ENCODE measurements at places on chromosomes 2 and 18.
A peak's percentile ranks its signal among the peaks of the same experiment; 100 is the strongest.

- DNase-seq = no peak
Observed at GRCh38 chr2:205070889-205071288, 525.6 kb downstream of the PARD3B start.

DNA sequence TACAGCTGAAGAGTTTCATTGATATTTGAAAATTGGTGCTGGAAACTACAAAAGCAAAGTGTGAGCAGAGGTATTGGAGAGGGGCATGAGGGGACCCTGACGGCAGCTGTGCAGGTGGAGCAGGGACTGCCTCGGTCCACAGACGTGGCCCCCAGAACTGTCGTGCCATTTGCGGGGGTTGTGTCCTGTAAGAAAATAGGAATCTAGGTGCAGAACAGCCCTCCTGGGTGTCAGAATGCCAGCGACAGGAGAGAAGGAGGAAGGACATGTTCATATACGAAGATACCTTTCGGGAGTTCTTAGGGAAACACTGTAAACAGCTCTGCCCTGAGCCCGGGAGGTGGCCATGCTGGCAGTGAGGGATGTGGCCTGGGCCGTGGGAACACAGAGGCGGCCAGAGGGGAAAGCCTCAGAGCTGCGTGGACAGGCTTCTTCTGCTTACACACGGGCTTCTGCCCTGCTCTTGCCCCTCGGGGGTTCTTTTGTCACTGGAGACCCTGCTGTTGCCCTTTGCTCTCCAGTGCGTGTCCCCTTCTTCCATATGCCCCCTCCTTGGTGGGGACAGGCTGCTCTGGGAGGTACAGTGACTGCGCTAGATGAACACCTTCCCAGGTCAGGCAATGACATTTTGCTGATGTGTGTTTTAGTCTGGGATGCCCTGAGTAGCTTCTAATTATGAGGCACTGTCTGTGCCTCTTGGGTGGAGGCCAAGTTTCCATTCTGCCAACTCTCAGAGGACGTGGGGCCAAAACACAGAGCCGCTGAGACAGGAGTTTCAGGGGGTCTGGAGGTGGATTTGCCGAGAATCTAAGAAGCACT, 81.9 kb upstream of the TXNDC2 start:
- peak; percentile 65 for DNase-seq

DNA sequence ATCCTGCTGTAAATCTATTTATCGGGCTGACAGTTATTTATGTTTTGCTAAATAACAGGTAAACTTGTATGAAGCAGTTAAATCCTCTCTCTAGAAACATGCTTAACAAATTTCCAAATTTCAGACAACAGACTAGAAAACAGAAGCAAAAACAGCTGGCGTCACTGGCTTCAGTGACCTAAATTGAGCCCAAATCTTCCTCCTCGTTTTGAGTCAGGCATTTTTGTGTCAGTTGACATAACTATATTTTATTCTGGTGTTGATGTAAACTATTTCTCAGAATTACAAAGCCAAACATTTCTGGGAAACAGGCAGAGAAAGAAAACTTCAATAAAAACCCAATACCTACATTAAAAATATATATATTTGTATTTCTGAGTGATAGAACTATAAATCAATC, 21.7 kb downstream of the RBMS1 start:
- DNase-seq = no peak

DNA sequence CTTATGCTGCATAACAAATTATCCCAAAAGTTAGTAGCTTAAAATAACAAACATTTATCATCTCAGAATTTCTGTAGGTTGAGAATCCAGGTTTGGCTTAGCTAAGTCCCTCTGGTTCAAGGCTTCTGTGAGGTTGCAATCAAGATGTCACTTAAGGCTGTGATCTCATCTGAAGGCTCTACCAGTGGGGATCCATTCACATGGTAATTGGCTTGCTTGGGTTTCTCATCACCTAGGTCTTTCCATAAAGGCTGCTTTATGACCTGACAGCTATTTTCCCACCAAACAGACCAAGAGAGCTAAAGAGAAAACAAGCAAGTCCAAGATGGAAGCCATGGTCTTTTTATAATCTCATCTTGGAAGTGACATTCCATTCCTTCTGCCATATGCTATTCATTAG, 137.3 kb downstream of the DTNA start:
- DNase-seq = no peak

DNA sequence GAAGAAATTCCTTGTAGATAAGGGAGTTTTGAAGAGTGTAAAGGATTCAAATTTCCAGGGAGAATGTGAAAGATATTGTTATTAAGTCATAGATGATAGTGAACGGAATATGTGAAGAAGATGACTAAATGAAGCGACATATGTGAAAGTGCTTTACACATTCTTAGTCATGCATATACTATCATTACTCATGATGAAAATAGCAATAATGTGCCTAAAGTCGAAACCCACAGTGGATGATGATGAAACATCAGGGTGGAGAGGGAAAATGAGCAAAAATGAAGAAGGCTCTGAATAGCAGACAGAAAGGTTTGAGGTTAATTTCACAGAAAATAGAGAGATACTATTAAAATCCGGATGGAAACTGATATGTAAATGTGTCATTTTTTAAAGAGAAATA, 1237.1 kb downstream of the LRP1B start:
- no peak for DNase-seq

DNA sequence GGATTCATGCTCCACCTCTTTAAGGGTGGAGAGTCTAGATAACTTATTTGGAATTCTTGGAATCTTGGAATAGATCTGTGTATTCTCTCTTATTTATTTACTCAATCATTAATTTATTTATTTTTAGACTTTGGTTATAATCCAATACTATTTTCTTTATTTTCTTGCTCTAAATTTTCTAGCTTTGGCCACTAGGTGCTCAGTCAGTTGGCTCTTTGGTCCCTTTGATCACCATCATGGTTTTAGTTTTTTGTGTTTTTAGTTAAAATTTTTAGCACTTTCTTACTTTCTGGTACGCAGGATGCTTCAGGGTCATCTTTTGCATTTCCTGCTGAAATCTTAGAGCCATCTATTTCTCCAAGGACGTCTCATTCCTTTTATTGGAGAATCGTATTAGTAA, 5.2 kb upstream of the PLEK start:
- DNase-seq = no peak

DNA sequence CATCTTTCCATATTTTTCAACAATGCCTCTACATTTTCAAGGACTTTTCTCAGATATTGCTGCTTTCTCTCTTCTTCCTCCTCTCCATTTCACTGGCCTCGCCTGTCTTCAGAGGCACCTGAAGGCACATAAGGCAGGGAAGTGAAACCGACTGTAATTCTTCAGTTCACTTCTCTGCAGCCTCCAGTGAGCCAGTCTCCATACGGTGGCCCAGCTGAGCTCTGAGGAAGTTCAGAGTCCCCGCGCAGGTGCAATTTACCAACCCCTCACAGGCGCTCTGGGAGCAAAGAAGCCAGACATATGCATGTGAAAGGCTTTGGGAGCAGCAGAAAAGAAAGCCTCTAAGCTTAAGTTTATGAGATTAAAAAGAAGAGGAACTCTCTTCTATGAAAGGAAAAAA, 12.4 kb downstream of the KLHL14 start:
- no peak for DNase-seq

GRCh38 chr18:79875531-79875919, 75.9 kb downstream of the SLC66A2 start:
- no peak for DNase-seq

DNA sequence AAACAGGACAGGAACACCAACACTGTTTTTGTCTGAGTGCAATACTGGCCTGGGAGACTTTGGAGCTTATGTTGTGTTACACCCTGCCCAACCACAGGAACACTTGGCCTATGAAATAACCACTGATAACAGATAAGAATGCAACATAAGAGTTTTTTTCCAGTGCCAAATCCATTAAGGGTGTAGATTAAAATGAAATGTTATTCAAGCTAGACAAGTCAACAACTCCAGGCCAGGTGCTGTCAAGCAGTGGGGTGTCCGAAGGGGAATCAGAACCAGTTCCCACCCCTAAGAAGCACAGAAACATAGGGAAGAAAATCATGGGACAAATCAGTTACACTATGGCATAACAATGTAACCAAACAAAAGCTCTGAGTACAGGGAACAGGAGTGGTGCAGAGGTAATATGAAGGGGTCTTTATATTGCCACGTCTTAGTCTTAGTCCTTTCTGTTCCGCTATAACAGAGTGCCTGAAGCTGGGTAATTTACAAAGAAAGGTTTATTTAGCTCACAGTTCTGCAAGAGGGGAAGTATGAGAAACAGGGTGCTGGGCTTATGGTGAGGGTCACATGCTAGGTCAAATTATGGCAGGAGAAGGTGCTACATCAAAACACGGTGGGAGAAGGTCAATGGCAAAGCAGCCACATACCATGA, 3.8 kb downstream of the AFG3L2 start:
- no peak for DNase-seq

GRCh38 chr2:82641598-82642180, 1817.4 kb downstream of the SUCLG1 start:
- DNase-seq = no peak

- no peak for DNase-seq
Observed at GRCh38 chr2:210961249-210961648, 404.9 kb downstream of the CPS1 start.

DNA sequence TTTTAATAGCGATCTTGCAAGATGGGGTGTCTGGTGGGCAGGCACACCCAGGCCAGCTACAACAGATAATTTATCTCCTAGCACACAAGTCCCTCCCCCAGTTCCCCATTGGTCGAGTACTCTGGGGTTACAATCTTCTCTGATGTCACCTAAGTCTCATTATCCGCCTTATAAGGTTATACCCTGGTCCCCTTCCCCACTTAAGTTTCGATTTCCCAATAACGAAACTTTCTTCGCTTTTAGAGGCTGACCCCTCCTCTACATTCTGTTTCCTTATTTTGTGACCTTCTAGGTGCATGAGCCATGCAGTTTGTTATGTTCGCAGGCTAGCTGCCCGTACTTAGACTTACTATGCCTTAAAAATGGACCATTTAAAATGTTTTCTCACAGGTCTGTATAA, 180.1 kb downstream of the CAPN13 start:
- no peak for DNase-seq

GRCh38 chr2:97819754-97820153, 106.4 kb downstream of the ZAP70 start:
- DNase-seq = no peak

DNA sequence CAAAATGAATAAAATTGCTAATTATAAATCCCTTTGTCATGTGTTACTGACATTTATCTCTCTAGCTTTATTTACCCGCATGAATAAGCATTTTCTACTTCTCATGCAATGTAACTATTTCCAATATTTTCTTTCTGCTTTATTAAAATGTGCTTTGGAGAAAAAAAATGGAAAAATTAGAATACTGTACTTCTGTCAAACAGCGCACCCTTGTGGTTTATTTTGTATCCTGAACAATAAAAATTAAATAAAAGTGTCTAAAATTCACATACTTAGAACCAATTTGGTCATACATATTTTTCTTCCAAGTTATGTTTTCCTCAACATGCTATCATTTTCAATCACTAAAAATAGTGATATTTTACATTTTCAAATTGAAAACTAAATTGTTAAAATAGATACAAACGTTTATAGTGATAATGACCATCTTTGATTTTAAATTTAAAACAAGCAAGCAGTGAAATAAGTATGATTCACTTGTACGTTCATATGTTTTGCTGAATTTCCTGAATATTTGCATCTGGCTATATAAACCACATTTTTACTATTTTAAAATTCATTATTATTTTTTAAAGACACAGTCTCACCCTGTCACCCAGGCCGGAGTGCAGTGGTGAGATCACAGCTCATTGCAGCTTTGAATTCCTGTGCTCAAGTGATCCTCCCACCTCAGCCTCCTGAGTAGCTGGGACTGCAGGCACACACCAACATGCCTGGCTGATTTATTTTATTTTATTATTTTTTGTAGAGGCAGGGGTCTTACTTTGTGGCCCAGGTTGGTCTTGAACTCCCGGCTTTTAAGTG, 95.9 kb upstream of the GRB14 start:
- no peak for DNase-seq

DNA sequence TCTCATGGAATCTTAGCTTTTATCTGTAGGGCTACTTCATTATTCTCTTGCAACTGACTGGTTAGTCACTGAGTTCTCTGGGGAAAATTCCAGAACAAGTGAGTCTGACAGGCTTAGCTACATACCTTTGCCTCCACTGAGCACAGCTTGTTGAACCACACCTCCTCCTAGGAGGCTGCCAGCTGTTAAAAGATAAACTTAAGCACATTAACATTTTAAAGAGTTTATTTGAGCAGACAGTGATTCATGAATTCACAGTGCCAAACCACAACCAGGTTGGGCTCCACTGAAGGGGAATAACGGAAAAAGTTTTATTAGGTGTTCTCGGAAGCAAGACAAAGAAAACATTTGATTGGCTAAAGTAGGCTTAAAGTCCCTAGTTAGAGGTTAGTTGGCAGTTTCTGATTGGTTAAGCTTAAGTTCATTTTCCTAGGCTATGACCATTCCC, 12.5 kb upstream of the SLC38A11 start:
- peak; percentile 72 for DNase-seq
